Endothelial cell (in vitro differentiated cells): ENCODE measurements at places on chromosomes 3 and 15.

DNA sequence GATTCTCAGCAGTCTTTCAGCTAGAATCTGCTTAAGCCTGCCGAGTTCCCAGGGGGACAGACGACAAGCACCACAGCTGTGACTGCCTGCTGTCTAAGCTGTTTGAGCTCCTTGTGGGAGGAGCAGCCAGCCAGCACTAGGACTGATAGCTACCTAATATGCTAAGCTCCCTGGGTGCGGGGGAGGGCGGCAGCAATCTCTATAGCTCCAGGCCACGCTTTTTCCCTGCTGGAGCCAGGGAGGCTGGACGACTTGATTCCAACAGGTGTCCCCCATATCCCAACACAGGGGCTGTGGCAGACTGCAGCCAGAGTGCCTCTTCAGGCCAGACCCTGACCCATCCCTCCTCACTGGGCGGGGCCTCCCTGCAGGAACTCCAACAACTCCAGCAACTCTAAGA, 134.1 kb upstream of the ARPP21 start:
- no peaks in the 10 kb centered on the region for H3K36me3 ChIP-seq
- H3K4me3 ChIP-seq, result no peak overlapping the region
- no peak overlapping the region for H3K27ac ChIP-seq
- peaks cover 5% of the 10 kb centered on the region for H3K4me1 ChIP-seq
- no peak for DNase-seq

GRCh38 chr3:97550408-97550807, 214.2 kb upstream of the ARL6 start:
- H3K36me3 ChIP-seq, result no peaks in the 10 kb centered on the region
- H3K4me1 ChIP-seq, result no peaks in the 10 kb centered on the region
- DNase-seq, result no peak
- H3K4me3 ChIP-seq, result no peak overlapping the region
- no peaks in the 10 kb centered on the region for H3K27me3 ChIP-seq

DNA sequence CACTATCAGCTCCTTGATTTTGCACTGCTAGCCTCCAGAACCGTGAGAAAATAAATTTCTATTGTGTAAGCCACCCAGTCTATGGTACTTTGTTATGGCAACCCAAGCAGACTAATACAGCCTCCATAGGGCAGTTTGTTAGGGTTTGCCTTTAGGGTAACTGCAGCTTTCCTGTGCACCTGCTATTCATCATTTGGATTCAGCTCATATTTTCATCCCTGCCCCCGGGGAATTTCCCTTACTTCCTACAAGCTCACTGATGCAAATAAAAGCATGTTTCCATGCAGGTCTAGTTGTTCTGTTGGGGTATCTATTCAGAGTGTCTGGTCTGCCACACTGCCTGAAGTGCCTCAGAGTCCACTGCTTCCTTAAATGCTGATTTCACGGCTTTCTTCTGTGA, 48.6 kb upstream of the ATOSA start:
- H3K4me3 ChIP-seq, result no peak overlapping the region
- H3K27ac ChIP-seq, result no peak overlapping the region
- H3K4me1 ChIP-seq, result peaks cover 18% of the 10 kb centered on the region
- H3K36me3 ChIP-seq, result no peaks in the 10 kb centered on the region
- no peak for DNase-seq
- H3K27me3 ChIP-seq, result no peaks in the 10 kb centered on the region

GRCh38 chr15:40309344-40309862, 1.7 kb upstream of the PLCB2 start:
- no peaks in the 10 kb centered on the region for H3K36me3 ChIP-seq
- H3K27ac ChIP-seq, result no peak overlapping the region
- DNase-seq, result no peak
- H3K4me1 ChIP-seq, result peaks cover 39% of the 10 kb centered on the region
- H3K4me3 ChIP-seq, result no peak overlapping the region

DNA sequence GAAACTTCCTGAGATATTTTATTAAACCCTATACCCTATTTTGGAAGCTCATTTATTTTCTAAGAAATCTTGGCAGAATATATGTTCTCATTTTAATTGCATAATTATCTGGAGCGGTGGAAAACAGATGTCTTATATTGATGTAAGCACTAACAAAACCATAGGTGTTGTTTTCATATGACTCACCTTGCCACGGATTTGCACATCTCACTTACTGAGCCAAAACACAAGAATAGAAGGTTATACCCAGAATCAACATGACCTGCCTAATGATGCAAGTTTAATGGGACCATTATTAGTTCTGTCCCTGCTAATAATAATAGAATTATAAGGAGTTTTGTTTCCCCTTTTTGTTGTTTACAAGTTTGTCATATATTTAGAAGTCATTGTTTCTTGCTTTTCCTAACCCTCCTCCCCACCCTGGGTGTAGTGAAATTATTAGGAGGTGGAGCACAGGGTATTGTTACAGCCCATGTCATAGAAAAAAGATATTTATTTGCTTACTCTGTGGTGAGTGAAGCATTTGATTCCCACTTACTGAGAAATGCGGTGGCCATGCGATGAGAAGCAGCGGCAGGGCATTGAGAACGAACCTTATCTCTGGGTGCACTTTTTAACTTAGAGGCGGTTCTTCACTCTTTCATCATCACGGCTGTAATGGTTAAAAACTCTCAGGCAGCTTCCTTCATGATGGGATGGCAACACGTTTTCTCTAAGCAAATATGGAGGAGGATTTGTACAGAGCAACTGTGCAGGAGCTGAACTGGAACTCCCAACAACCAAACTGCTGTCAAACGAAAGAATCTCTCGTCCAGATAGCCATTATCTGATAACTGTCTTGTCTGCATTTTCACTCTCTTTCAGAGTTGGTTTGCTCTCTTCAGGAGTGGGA, 521 bp downstream of the IL5RA start:
- no peak overlapping the region for H3K27ac ChIP-seq
- no peak for DNase-seq
- H3K36me3 ChIP-seq, result no peaks in the 10 kb centered on the region
- no peaks in the 10 kb centered on the region for H3K4me1 ChIP-seq
- H3K27me3 ChIP-seq, result no peaks in the 10 kb centered on the region

- no peaks in the 10 kb centered on the region for H3K27me3 ChIP-seq
- no peaks in the 10 kb centered on the region for H3K36me3 ChIP-seq
- no peaks in the 10 kb centered on the region for H3K4me1 ChIP-seq
- H3K27ac ChIP-seq, result no peak overlapping the region
- no peak for DNase-seq
These were observed 272.2 kb downstream of the ADAMTSL3 start for GRCh38 chr15:83926116-83926515.
